ENCODE measurements at places on chromosomes 11 and 22.

GRCh38 chr11:125974284-125974683 lies 28.4 kb downstream of the VSIG10L2 start:
- no peak for DNase-seq

- peak; percentile 80 for DNase-seq
Measured at GRCh38 chr22:19705181-19705934, 8.9 kb upstream of the SEPTIN5 start.

DNA sequence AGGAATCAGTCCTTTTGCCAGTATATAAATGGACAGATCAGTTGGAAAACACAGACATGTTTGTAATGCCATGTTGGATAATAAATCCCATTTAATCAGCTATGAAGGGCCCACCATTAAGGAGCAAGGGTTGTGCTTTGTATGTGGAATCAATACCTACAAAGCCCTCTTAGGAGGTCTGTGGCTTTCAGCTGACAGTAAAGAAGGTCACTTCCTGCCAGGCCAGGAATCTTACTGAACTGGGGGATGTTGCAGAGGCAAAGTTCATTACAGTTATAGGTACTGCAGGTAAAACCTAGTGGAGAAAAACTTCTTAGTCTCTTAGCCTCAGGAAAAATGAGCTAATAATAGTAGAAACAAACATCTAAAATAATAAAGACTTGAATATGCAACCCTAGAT lies 129.5 kb downstream of the FAM76B start:
- no peak for DNase-seq

GRCh38 chr11:68026391-68027105 lies 3.9 kb upstream of the NDUFS8 start:
- no peak for DNase-seq

DNA sequence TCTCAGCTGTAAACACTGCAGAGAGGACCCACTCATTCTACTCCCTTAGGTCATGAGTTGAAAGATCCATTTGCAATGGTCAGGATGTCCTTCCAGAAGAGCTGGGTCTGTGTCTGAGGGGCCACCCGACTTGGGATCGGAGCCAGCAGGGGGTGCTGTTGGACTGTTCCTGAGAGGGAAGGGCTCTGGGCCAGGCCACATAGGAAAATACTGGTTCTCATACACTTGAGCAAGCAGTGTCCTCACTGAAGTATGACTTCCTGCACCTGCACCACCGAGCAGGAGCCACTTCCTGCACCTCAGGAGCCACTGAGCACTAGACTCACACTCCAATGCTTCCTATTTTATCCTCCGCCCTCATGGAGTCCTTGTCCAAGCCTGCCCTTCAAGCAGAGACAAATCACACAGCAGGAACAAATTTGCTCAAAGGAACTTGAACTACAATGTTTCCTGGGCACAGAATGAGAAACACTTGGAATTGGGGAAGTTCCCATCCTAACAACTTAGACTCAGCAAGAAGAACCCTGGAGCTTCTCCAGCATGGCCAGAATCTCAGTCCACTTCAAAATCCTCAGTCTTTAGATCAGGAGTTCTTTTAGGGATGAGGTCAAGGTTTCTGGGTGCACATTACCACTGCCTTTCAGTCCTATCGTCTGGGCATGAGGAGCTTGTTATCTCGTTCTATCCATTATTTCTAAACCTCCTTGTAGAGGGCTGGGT lies 36.6 kb upstream of the VPREB1 start:
- DNase-seq, result peak; percentile 92

DNA sequence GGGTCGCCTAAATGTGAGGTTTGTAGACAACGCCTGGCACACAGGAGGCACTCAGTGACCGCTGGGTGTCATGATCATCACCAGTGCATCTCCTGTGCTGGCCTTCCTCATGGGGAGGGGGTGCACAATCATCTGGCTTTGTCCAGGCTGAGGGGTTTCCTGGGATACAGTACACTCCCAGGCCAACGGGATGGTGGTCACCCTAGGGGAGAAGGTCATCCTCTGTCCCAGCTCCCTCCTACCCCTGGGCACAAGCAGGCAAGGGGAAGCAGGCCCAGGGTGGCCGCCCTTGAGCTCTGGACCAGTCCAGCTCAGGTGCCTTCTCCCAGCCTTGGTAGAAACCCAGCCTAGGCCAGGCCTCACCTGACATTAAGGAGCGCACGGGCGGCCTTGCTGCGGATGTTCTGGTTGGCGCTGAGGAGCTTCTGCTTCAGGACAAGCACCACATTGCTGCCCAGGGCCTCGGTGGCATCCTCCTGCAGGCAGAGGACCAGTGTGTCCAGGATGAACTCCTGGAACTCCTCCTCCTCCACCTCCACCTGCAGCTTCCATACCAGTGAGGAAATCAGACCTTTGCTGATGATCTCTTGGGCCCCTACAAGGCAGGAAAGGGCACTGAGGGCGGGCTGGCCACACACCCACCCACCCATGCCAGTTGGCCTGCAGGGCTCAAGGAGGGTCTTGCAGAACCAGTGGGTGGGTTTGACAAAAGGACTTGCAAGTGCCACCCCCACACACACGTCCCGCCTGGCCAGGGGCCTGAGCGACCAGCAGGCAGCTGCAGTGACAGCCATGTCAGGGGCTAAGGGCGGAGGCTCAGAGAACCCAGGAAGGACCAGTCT lies 6.6 kb upstream of the GNAZ start:
- DNase-seq, result peak; percentile 31

- no peak for DNase-seq
Measured at GRCh38 chr11:17514476-17514875, 29.7 kb downstream of the USH1C start.

- DNase-seq, result no peak
Measured at GRCh38 chr22:27989758-27990450, 70.8 kb upstream of the PITPNB start.

GRCh38 chr22:42805016-42805997 lies 51.8 kb downstream of the ARFGAP3 start:
- no peak for DNase-seq

DNA sequence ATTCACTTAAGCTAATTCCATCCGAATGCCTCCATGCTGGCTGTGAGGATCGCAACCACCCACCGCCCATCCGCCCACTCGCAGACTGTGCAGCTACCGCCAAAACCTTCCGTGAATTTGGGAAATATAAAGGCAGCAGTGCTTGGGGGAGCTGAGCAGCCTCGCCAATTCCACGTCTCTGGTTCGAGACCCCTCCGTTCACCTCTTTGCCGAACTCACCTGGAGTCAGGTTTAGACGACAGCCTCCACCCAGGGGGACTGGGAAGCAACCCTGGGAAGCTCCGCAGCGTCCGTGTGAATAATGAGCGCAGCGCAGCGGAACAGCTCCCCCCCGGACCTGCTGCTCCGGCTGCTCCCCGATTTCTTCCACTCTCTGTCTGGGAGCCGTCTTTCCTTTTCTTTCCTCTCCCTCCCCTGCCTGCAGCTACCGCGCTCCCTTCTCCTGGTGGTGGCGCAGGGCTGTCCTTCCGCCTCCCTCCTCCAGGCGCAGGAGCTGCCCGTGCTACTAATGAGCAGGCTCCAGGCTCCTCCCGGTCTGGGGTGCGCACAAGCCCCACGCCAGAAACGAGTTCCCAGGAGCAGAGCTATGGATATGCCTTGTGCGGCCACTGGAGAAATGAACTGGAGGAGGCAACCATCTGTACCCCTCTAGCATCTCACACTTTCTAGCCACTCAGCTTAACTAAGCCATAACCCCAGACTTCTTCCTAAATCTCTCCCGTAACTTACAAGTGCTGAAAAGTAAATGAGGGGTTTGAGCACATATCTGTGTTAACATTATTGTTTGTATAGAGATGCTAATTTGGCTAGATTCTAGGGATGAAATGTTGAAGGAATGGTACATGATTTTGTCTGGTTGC lies 107.3 kb downstream of the XKR3 start:
- DNase-seq, result no peak

GRCh38 chr11:43555186-43555585 lies 125.4 kb upstream of the HSD17B12 start:
- DNase-seq, result no peak

DNA sequence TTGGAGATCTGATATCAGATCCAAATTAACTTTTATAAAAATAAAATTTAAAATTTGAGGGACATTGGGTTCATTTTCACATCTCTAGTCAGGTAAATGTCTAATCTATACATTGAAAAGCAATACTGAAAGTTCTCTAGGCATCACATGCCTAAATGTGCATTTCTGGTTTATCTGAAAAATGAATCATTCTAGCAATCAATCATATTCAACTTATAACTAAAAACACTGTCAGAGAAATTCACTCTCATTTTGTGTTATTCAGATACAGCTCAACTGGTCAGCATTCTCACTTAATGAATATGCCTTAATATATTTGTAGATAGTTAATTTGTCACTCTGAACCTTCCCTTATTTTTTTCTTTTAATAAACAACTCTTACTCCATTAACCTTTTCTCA lies 243.2 kb downstream of the CASP12 start:
- no peak for DNase-seq

Measured in osteoblast (primary cell).